ENCODE measurements at places on chromosomes 16 and 17. TPM values are rescaled to one million over a fixed set of nuclear protein-coding genes. Genes with fewer than 3 reads are reported as not detected.
A peak's percentile ranks its signal among the peaks of the same experiment; 100 is the strongest.

DNA sequence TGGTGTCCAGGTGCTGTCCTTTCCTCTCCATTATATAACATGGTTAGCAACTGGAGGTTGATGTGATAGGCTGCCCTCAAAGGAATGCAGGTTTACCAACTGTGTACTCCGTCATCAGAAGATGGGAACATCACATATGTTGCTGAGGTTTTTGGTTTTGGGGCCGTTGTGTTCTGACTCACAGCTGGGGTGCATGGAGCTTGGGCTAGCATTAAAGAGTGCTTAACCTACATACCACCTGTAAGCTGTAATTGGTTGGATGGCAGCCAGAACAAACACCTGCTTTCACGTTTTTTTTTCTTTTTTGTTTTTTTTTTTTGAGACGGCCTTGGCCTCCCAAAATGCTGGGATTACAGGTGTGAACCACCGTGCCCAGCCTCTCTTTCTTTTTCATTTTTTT, 20.9 kb downstream of the TMEM11 start:
- no peak for DNase-seq
- no peak overlapping the region for H3K27ac ChIP-seq

DNA sequence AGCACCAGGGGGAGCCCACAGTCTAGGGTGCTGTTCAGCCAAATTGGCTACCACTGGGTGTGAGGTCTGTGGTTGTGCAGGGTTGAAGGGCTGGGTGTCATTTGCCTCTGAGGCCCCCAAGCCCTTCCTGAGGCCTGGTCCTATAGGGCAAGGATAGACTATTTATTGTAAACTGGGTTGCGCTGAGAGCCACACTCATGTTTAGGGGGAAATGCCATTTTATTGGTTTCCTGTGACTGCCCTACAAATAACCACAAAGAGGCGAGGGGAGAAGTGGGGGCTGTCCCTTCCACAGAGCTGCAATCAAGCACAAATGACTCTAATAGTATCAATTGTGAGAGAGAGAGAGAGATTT, 3.6 kb upstream of the ZCCHC14 start:
- DNase-seq: no peak
- H3K4me3 ChIP-seq: peak overlapping the region; percentile 47
- H3K27ac ChIP-seq: no peak overlapping the region
- H3K4me1 ChIP-seq: peaks cover 8% of the 10 kb centered on the region
- no peaks in the 10 kb centered on the region for H3K27me3 ChIP-seq

CCT6B gene
- 2.5 TPM for total RNA-seq

GRCh38 chr17:43841282-43841681, 5.7 kb upstream of the CD300LG start:
- no peak overlapping the region for H3K27ac ChIP-seq
- H3K4me3 ChIP-seq: no peak overlapping the region
- peaks cover 22% of the 10 kb centered on the region for H3K27me3 ChIP-seq
- peaks cover 9% of the 10 kb centered on the region for H3K4me1 ChIP-seq

DNA sequence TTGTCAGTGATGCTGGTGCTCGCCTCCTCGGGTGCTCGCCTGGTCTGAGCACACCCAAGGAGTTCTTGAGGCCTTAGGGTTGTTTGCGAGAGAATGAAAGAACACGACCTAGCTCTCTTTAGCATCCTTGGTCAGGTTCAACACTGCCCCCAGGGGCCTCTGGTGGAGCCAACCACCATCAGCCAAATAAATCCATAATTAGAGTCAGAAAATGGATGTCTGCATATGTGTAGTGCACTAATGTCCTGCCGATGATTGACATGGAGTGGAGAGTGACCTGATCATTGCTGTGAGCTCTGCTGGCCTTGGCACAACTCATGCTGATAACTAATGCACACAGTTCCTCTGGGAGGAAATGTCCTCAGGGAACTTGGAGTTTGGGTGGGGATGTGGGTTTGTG, 8.2 kb upstream of the STH start:
- no peak overlapping the region for H3K4me3 ChIP-seq
- no peaks in the 10 kb centered on the region for H3K36me3 ChIP-seq
- H3K27me3 ChIP-seq: no peaks in the 10 kb centered on the region
- no peak for DNase-seq
- H3K4me1 ChIP-seq: peaks cover 3% of the 10 kb centered on the region

DNA sequence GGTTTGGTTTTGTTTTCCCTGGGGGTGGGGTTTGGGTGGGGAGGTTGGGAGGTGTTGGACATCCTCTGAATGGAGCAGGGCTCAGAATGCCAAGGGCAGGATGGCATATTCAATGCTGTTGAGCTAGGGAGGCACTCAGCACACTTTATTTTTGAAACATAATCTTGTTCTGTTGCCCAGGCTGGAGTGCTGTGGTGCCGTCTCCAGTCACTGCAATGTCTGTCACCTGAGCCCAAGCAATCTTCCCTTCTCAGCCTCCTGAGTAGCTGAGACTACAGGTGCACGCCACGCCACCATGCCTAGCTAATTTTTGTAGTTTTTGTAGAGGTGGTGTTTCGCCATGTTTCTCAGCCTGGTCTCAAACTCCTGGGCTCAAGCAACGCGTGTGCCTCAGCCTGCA, 186.1 kb downstream of the RPTOR start:
- H3K36me3 ChIP-seq: peaks cover 5% of the 10 kb centered on the region
- no peak for DNase-seq
- no peak overlapping the region for H3K27ac ChIP-seq
- peaks cover 49% of the 10 kb centered on the region for H3K4me1 ChIP-seq
- H3K4me3 ChIP-seq: no peak overlapping the region

DNA sequence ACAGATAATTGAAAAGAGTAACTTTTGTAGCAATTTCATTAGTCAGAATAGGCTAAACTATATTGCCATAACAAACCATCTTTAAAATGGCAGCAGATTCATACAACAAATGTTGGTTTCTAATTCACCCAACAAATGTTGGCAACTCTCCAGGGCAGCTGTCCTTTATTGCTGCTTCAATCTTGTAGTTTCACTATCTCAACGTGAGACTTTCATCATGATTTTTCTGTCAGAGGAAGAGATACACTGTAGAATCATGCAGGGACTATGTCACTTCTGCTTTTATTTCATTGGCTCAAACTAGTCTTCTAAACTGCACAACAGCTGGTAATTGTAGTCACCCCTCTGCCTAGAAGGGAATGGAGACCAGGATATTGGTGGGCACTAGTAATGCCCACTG, 174.2 kb downstream of the TANC2 start:
- no peak overlapping the region for H3K27ac ChIP-seq
- no peak for DNase-seq
- H3K4me1 ChIP-seq: peaks cover 54% of the 10 kb centered on the region

DNA sequence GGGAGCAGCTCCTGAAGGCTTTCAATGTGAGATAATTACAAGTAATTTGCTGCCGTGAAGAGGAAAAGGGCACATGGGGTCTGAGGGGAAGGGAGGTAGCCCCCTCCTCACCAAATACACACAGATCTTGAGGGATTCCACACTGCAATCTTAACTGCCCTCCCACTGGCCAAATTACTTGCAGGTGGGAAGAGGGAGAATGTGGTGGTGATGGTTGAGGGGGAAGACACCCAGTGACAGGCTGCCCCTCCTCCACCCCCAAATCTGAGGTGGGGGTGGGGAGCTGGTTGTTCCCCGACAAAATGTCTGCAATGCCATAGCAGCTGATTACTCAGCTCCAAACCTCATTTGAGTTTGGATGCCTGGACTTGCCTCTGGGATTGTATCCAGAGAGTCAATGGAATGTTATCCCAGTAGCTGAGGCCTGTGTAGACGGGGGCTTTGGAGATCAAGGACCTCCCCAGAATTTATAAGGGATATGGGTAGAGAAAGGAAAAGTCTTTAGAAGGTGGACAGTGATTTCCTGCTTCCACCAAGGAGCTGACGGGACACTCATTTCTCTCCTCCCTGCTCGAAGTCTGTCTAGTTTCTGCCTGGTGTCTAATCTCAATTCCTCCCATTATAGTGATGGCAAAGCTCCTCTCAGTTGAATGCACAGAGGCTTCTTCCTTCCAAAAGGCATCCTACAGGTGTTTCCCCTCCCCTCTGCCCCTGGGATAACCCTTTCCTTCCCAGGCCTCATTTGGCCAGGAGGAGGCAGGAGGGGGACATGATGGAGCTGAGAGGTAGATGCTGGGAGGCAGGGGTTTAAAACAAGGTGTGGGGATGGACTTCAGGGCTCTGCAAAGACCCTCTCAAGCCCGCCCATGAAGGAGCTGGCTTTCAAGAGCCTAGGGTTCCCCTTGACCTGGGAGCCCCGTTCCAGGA, 8.7 kb downstream of the DLX4 start:
- H3K4me1 ChIP-seq: peaks cover 4% of the 10 kb centered on the region
- H3K27ac ChIP-seq: no peak overlapping the region
- no peak for DNase-seq
- no peak overlapping the region for H3K4me3 ChIP-seq

- H3K27ac ChIP-seq: no peak overlapping the region
- peaks cover 2% of the 10 kb centered on the region for H3K27me3 ChIP-seq
- no peak for DNase-seq
- no peak overlapping the region for H3K4me3 ChIP-seq
- peaks cover 48% of the 10 kb centered on the region for H3K4me1 ChIP-seq
These were observed 166.3 kb downstream of the ANKFN1 start for GRCh38 chr17:56319531-56319930.

- no peaks in the 10 kb centered on the region for H3K27me3 ChIP-seq
- peak overlapping the region; percentile 35 for H3K27ac ChIP-seq
- H3K4me1 ChIP-seq: no peaks in the 10 kb centered on the region
- peaks cover 8% of the 10 kb centered on the region for H3K36me3 ChIP-seq
- no peak overlapping the region for H3K4me3 ChIP-seq
These were observed 52.2 kb downstream of the NDE1 start for GRCh38 chr16:15701975-15702970.

CCR7 gene
- 0.33 TPM for total RNA-seq

STAC2 gene
- 1.0 TPM for total RNA-seq

CX3CL1 gene
- 6.0 TPM for total RNA-seq

NPB gene
- 1.1 TPM for total RNA-seq

GRCh38 chr16:89367538-89367915, 122.8 kb downstream of the ANKRD11 start:
- no peak overlapping the region for H3K4me3 ChIP-seq
- H3K36me3 ChIP-seq: no peaks in the 10 kb centered on the region
- H3K4me1 ChIP-seq: peaks cover 50% of the 10 kb centered on the region
- H3K27ac ChIP-seq: peak overlapping the region; percentile 19

- no peaks in the 10 kb centered on the region for H3K36me3 ChIP-seq
- H3K4me3 ChIP-seq: no peak overlapping the region
- no peak for DNase-seq
- peak overlapping the region; percentile 67 for H3K27ac ChIP-seq
- no peaks in the 10 kb centered on the region for H3K27me3 ChIP-seq
These were observed 104.9 kb upstream of the TBX2 start for GRCh38 chr17:61294777-61295176.

- no peaks in the 10 kb centered on the region for H3K27me3 ChIP-seq
- H3K4me3 ChIP-seq: no peak overlapping the region
- peaks cover 10% of the 10 kb centered on the region for H3K4me1 ChIP-seq
- DNase-seq: no peak
- H3K36me3 ChIP-seq: peaks cover 9% of the 10 kb centered on the region
- no peak overlapping the region for H3K27ac ChIP-seq
These were observed 30.8 kb downstream of the USP43 start for GRCh38 chr17:9676084-9676483.

ATP1B2 gene
- 14.3 TPM for total RNA-seq

DNA sequence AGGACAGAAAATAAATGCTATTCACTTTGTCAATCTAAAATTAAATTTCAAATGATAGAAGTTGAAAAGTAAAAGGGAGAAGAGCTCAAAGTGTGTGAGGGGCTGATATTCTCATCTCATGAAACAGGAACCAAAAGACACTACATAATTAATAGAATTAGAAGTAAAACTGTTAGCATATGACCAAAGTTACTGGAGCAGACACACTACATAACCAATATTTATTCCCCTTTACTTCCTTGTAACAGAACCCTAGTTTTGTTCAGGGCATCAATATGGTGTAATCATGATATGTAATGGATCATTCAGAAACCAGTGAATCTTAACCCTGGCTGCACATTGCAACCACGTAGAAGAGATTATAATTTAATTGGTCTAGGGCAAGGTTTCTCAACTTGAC, 109.5 kb upstream of the SIAH1 start:
- no peak for DNase-seq
- peaks cover 15% of the 10 kb centered on the region for H3K4me1 ChIP-seq
- no peaks in the 10 kb centered on the region for H3K36me3 ChIP-seq

CSH1 gene
- not detected for total RNA-seq

GRCh38 chr16:69888005-69888590, 63.0 kb upstream of the CLEC18A start:
- H3K4me3 ChIP-seq: peak overlapping the region; percentile 9
- H3K36me3 ChIP-seq: peaks cover 18% of the 10 kb centered on the region
- no peak for DNase-seq
- H3K4me1 ChIP-seq: peaks cover 47% of the 10 kb centered on the region

GRCh38 chr17:42553161-42553818, 567 bp downstream of the HSD17B1 start:
- H3K4me1 ChIP-seq: peaks cover 29% of the 10 kb centered on the region
- no peak overlapping the region for H3K27ac ChIP-seq
- H3K4me3 ChIP-seq: peak overlapping the region; percentile 92

MYADML2 gene
- not detected for total RNA-seq

SLC35B1 gene
- total RNA-seq: 89.6 TPM

DNA sequence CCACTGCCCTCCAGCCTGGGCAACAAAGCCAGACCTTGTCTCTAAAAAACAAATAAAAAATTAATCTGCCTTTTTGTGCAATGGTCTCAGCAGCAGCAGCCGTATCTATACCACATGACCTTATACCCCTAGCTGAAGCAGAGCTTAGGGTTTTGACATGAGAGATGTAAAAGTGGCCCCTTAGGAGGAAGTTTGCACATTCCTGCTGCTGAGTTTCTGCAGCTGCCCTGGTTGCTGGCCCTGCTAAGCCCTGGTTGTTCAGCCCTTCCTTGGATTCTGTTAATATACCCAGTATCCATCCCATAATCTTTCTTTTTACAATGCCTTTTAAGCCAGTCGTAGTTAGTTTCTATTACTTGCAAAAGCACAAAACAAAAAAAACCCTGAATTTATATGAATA, 33.0 kb upstream of the PRKCB start:
- H3K27ac ChIP-seq: no peak overlapping the region
- no peak for DNase-seq
- peaks cover 27% of the 10 kb centered on the region for H3K27me3 ChIP-seq
- no peaks in the 10 kb centered on the region for H3K4me1 ChIP-seq
- H3K36me3 ChIP-seq: no peaks in the 10 kb centered on the region
- no peak overlapping the region for H3K4me3 ChIP-seq

DNA sequence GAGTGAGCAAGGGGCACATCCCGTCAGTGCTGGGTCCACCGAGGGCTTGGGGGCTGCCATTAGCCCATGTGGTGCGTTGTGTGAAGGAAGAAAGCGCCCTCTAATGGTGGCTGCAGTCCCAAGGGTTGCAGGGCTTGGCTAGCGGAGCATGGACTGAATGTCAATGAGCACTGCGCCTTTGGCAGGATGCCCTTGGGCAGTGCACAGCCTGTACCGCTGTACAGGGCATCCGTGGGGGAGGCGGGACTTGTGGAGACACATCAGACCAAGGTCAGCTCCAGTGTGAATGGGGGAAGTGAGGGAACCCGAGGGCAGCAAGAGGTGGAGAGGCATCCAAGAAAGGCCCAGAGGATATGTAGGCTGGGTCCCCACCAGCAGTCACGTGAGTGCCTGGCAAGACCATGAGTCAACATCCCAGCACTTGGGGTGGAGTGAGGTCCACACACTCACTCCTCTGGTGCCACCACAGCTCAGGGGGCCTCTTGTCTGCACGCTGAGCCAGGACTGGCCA, 75.5 kb upstream of the MED9 start:
- H3K27ac ChIP-seq: no peak overlapping the region
- H3K27me3 ChIP-seq: no peaks in the 10 kb centered on the region
- no peak overlapping the region for H3K4me3 ChIP-seq
- H3K36me3 ChIP-seq: no peaks in the 10 kb centered on the region
- H3K4me1 ChIP-seq: peaks cover 20% of the 10 kb centered on the region
- DNase-seq: no peak

Measured in neural crest cell (in vitro differentiated cells).